CD4-positive, alpha-beta T cell treated with Interleukin-17A for 1 hour (primary cell): ENCODE measurements at places on chromosomes 13 and 19.

DNA sequence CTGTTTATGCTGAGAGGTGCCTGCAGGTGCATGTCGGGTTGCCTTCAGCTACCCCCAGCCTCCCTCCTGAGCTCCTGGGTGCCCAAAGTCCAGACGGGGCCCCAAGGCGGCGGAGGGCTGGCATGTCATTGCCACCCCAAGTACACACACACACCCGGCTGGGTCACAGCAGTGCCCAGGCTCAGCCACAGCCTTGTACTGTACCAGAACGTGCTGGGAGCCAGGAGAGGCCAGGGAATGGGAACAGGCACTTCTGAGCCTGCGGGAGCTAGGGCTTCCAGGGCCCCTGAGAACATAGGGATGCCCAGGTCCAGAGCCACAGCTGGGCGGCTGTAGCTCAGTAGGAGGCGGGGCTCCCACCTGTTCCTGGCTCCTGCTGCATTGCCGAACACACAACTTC, 51.0 kb upstream of the MAB21L1 start:
- DNase-seq = no peak

DNA sequence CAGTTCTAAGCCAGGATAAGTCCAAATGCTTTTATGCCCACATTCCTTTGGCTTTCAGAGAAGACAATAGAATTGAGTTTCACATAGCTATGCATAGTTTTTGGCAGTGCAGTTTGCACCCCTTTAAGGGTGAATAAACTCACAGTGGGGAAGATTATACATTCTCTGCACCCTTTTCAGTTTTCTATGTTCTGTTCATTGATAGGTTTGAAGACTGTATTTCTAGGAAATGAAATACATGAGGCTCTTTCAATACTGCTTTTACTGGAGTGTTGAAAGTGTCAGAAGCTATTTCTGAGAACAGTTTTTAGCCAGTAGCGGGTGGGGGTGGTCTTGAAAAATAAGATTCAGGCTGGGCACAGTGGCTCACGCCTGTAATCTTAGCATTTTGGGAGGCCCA, 46.2 kb downstream of the IPO5 start:
- DNase-seq = no peak

DNA sequence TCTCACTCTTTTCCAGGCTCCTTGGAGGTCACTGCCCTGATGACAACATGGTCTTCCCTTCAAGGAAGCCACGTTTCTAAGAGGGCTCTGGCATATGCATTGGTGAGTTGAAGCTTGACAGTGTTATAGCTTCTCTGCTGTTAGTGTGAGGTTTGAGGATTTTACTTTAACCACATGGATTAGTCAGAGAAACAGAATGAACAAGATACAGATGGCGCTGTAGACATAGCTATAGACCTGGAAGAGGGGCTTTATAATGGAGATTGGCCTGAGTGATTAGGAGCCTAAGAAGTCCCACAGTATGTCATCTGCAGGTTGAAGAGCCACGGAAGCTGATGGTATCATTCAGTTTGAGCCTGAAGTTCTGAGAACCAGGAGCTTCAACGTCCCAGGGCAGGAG, 18.4 kb upstream of the URI1 start:
- no peak for DNase-seq

GRCh38 chr13:19266979-19267378, 85.4 kb upstream of the TUBA3C start:
- DNase-seq = no peak

- peak; percentile 67 for DNase-seq
Measured at GRCh38 chr13:40668335-40668734, 1.9 kb upstream of the FOXO1 start.

- no peak for DNase-seq
Measured at GRCh38 chr19:31066385-31066784, 282.9 kb downstream of the TSHZ3 start.

DNA sequence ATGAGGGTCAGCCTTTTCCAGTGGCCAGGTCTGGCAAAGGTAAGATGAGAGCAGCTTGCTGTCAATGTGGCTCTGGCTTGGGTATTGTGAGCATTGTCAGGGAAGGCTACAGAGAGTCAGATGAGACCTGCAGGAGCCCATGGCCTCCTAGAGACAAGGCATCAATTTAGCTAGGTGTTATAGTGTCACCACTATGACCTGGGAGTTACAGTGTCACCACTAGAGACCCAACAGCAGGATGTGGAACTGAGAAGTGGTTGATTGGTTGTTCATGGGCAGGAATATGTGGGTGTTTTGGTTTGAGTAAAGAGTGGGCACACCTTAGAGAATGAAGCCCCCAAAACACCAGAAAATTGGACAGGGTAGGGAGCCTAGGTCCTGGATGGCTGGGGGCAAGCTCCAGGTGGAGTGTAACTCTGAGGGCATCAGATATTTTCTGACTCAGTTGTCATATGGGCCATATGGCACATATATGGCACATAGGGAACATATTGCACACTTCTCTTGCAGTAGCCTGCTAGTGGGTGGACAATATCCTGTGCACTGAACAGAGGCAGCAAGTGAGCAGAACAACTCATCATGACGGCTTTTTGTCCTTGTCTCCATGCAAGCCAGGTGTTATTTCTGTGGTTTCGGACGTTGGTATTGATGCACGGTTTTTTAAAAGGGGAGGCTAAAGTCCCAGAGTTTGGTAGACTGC, 46.3 kb upstream of the CEACAM21 start:
- no peak for DNase-seq

DNA sequence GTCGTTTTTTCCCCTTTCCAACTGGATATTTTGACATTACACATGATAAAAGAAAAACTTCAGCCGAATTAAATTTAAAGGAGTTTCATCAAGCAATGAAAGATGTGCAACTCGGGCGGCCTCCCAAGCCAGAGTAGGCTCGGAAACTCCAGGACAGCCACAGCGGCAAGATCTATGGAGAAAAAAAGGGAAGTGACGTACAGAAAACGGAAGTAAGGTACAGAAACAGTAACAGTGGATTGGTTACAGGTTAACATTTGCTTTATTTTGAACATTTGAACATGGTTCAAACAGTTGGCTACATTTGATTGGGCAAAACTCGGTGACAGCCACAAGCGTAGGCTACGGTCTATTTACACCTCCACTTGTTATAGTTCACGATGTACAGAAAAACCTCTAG, 30.5 kb upstream of the FAM124A start:
- DNase-seq = no peak

GRCh38 chr13:74210693-74211393, 76.6 kb upstream of the KLF12 start:
- no peak for DNase-seq

GRCh38 chr13:111503376-111503775, 182.9 kb downstream of the TEX29 start:
- DNase-seq = no peak

DNA sequence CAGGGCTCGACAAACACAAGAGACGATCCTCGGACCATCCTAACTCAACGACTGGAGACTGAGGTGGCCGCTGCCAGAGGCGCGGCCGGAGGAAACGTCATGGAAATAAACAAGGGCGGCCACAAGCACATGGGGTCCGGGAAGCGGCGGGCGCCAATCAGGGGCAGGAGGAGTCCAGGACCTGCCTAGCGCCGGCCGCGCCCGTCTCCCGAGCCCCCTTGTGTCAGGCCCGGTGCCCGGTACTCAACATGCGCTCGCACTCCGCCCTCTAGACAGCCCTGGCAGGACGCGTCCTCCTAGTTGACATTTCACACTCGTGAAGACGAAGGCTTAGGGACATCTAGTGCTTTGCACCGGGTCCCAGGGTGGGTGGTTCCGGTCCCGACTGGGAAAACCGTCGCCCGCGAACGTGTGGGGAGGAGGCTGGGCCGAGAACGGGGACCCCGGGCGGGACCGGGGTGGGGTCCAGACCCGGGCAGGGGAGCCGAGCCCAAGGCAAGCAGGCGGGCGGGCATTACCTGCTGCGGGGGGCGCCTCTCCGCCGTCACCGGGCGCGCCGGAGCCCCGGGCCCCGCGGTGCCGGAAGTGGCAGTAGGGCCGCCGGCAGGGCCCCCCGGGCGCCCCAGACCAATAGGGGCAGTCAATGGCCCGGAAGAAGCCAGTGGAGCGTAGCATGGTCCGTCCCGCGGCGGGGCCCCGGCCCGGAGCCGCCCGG, 442 bp downstream of the REXO1 start:
- DNase-seq = no peak

- peak; percentile 51 for DNase-seq
Measured at GRCh38 chr13:43879755-43880181, at the start of gene LACC1. Gene LACC1 (plus strand): TSS chr13:43879904. CDS start chr13:43880986, 1,082 bp downstream.

GRCh38 chr13:51221674-51222036, 543 bp upstream of the FAM124A start:
- DNase-seq = no peak

GRCh38 chr13:76091076-76091475, 454.9 kb downstream of the LMO7 start:
- no peak for DNase-seq

GRCh38 chr19:13033819-13034611, 38.7 kb downstream of the NFIX start:
- DNase-seq = peak; percentile 47

GRCh38 chr19:18013210-18014111, 5.5 kb downstream of the ARRDC2 start:
- no peak for DNase-seq

DNA sequence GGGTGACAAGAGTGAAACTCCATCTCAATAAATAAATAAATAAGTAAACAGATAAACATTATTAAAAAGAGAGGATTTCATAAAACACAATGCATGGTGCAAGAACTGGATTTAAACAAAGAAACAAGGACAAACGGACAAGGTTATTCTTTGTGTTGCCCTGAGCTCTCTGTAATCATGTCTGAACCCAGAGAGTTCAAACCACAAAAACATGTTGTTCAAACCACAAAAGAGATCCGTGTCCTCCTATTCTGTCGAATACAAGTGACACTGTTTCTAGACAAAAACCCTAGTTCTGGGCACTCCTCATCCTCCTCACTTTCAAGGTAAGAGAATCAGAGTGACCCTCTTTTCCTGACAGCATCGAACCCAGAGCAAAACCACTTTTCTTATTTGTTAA, 4.6 kb upstream of the TPRX2 start:
- no peak for DNase-seq

GRCh38 chr19:15463861-15464371, 428 bp downstream of the RASAL3 start:
- peak; percentile 87 for DNase-seq

GRCh38 chr13:30971575-30971974, 39.1 kb downstream of the TEX26 start:
- DNase-seq = no peak

- DNase-seq = no peak
Measured at GRCh38 chr19:4550018-4550417, 9.5 kb downstream of the SEMA6B start.

- no peak for DNase-seq
Measured at GRCh38 chr19:35316560-35316959, 12.4 kb upstream of the CD22 start.

DNA sequence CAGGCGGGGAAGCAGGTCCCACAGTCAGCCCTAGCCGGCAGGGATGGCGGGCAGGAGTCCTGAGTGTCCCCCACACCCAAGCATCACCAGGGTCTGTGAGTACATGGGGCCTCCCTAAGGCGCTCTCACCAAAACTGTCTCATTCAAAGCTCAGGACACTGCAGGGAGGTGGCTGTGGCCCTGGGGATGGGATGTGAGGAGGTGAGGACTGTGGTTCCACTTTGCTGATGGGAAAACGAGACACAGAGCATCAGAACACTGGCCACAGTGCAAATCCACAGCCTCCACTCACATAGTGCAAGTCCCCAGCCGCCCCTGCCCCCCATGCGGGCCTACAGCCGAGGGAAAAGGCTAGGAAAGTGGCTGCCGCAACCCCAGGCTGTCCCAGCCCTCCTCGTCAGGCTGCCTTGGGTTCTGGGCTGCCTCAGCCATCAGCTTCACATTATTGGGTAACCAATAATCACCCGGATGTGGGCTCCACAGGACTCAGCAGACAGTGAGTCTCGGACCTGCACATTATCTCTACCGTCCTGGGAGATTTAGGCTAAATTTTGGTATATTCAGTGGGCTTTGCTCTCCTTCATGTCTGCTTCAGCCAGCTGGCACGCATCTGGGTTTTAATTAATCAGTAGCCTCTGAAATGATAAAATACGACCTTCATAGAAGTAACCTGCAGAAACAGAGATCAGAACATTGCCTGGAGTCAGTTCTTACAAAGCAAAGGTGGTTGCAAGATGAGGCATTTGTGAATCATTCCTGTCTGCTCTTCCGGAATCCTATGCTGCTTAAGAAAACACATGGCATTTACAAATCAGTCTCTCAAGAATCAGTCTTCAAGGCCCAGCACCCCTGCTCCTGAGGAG, 77.0 kb downstream of the SOX1 start:
- no peak for DNase-seq

- no peak for DNase-seq
Measured at GRCh38 chr13:41454170-41454569, 3.2 kb upstream of the RGCC start.

DNA sequence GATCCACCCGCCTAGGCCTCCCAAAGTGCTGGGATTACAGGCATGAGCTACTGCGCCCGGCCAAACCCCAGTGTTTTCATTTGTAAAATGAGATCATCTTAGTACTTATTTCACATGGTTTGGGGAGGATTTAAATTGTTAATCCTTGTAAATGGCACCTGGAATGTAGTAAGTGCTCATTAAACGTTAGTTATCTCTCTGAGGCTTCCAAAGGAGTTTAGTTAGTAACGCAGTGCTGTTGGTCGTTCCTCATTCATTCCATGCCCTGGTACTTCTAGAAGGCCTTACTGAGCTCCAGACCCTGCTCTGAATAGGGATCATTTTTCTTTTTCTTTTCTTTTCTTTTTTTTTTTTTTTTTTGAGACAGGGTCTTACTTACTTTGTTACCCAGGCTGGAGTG, 5.2 kb downstream of the CPT1C start:
- DNase-seq = no peak

DNA sequence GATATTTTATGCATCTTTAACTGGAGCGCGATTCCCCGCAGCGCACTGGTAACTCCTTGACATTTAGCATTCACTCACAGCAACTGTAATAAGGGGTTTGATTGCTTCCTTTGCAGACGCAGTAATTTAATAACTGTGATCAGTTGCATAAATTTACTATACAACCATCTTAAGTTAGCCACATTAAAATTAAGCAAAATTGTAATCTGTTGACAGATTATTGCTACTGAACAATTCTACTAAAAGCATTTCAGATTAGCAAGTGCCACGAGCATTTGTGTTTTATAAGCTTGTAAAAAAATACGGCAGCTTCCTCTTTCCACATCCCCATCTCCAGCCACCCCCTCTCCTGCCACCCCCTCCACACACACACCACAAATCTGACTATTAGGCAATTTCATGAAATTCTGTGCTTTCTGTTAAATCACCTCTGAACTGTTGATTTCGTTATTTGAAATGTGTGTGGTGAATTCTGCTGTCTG, 44.4 kb downstream of the TSHZ3 start:
- no peak for DNase-seq

- DNase-seq = no peak
Measured at GRCh38 chr13:50518781-50519201, 324.7 kb downstream of the DLEU7 start.

GRCh38 chr13:42337808-42338600, 66.1 kb downstream of the AKAP11 start:
- no peak for DNase-seq

DNA sequence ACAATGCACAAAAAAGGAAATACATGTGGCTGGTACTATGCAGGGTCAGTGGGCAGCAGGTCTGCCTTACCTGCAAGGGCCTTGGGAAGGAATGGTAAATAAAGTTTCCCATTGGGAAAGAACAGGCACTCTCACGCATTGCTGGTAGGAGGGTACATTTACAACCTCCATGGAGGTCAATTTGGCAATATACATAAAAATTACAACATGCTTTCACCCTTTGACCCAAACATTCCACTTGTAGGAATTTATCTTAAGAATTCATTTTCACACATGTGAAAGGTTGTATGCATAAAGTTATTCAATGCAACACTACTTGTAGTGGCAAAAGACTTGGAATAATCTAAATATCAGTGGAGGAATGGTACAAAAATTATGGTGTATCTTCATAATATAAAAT, 216.4 kb downstream of the DLEU7 start:
- no peak for DNase-seq
